Endothelial cell of umbilical vein (primary cell): ENCODE measurements at places on chromosomes 11 and 22. TPM values are rescaled to one million over a fixed set of nuclear protein-coding genes. Genes with fewer than 3 reads are reported as not detected.

The OR5B21 gene
- not detected in 2 replicates for total RNA-seq

The RASL10A gene
- 1.3 and 1.9 TPM in 2 replicates for total RNA-seq

The SIRT3 gene
- 12.0 and 14.9 TPM in 2 replicates for total RNA-seq

The VSIG2 gene
- total RNA-seq, result 3.6 and 7.0 TPM in 2 replicates

The NUP160 gene
- 35.1 and 39.6 TPM in 2 replicates for total RNA-seq

The OR8G1 gene
- not detected in 2 replicates for total RNA-seq

The FLRT1 gene
- not detected in 2 replicates for total RNA-seq

The AIP gene
- total RNA-seq, result 46.3 and 46.5 TPM in 2 replicates

The KRTAP5-9 gene
- total RNA-seq, result 0.30 TPM in 1 of 2 replicates, not detected in the other

The ATL3 gene
- total RNA-seq, result 70.0 and 70.2 TPM in 2 replicates

The CDC45 gene
- total RNA-seq, result 40.6 and 44.7 TPM in 2 replicates

- peak; percentile 32 for DNase-seq
- no peaks in the 10 kb centered on the region for H3K36me3 ChIP-seq
- H3K27me3 ChIP-seq, result peaks cover 37% of the 10 kb centered on the region
- no peak overlapping the region for H3K27ac ChIP-seq
- H3K4me3 ChIP-seq, result peak overlapping the region; percentile 63
These were observed 726 bp downstream of the PKNOX2 start for GRCh38 chr11:125165111-125165842.

GRCh38 chr11:111319296-111319695 lies 20.9 kb downstream of the POU2AF3 start:
- H3K4me1 ChIP-seq, result no peaks in the 10 kb centered on the region
- H3K36me3 ChIP-seq, result no peaks in the 10 kb centered on the region
- H3K27ac ChIP-seq, result no peak overlapping the region
- H3K27me3 ChIP-seq, result no peaks in the 10 kb centered on the region
- DNase-seq, result no peak

- H3K36me3 ChIP-seq, result no peaks in the 10 kb centered on the region
- DNase-seq, result no peak
- no peak overlapping the region for H3K4me3 ChIP-seq
- no peak overlapping the region for H3K27ac ChIP-seq
- H3K27me3 ChIP-seq, result no peaks in the 10 kb centered on the region
- H3K4me1 ChIP-seq, result no peaks in the 10 kb centered on the region
These were observed 9.6 kb downstream of the BACE1-AS start for GRCh38 chr11:117300773-117301172.

GRCh38 chr11:131193031-131193501 lies 177.3 kb upstream of the NTM start:
- no peaks in the 10 kb centered on the region for H3K36me3 ChIP-seq
- H3K4me1 ChIP-seq, result no peaks in the 10 kb centered on the region
- no peak overlapping the region for H3K4me3 ChIP-seq
- DNase-seq, result no peak

DNA sequence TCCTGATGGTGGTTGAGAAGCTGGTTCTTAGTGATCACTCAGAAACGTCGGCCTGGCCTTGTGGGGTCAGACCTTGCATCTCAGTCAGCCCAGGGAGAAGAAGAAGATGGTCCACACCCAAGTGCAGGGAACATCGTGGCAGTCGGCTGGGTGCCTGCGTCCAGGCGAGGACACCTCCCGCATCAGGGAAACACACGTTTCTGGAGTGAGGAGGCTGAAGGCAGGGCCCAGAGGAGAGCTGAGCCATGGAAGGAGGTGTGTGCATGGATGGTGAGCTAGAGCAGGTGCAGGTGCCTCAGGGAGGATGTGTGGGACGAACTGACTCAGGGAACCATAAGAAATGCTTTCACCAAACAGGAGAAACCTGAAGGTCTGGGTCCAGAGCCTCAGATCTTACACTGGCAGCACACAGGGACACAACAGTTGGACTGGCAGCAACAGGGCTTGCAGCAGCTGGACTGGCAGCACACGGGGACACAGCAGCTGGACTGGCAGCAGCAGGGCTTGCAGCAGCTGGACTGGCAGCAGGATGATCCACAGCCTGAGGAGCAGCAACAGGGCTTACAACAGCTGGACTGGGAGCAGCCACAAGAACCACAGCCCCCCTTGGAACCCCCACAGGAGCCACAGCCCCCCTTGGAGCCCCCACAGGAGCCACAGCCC lies 632 bp downstream of the KRTAP5-2 start:
- H3K27ac ChIP-seq, result no peak overlapping the region
- H3K4me3 ChIP-seq, result no peak overlapping the region
- DNase-seq, result no peak

DNA sequence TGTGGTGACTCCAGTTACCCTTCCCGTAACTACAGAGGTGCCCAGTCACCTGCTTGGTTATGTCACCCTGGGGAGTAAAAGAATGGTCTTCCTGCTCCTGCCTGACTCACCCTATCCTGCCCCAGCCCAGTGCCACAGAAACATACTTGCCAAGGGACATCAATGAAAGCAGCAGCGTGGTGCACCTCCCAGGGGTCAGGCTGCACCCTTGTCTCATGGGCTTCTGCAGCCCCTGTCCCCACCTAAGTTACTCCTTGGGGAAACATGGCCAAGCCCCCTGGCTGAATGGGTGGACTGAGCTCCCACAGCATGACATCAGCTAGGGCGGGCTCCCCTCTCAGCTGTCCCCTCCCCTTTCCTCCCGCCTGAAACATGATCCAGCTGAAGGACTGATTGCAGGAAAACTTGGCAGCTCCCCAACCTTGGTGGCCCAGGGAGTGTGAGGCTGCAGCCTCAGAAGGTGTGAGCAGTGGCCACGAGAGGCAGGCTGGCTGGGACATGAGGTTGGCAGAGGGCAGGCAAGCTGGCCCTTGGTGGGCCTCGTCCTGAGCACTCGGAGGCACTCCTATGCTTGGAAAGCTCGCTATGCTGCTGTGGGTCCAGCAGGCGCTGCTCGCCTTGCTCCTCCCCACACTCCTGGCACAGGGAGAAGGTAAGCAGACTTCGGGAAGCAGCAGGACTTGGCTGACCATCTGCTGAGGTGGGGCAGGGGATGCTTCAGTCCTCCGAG lies at the start of gene HTR3A:
Gene HTR3A, plus strand, starts transcription at position 368 of the 730 bp plus-strand sequence. Its CDS starts 218 bp downstream, at position 586.
- no peaks in the 10 kb centered on the region for H3K36me3 ChIP-seq
- peak; percentile 57 for DNase-seq
- peaks cover 9% of the 10 kb centered on the region for H3K27me3 ChIP-seq

- H3K36me3 ChIP-seq, result no peaks in the 10 kb centered on the region
- no peaks in the 10 kb centered on the region for H3K4me1 ChIP-seq
- H3K4me3 ChIP-seq, result no peak overlapping the region
- no peak for DNase-seq
- H3K27ac ChIP-seq, result no peak overlapping the region
- no peaks in the 10 kb centered on the region for H3K27me3 ChIP-seq
These were observed 220.0 kb downstream of the INSC start for GRCh38 chr11:15334766-15335165.

GRCh38 chr11:108593214-108593922 lies at the start of gene EXPH5:
EXPH5 (minus strand) TSS chr11:108593768; CDS start chr11:108593536, 232 bp downstream.
- H3K27ac ChIP-seq, result no peak within 1 kb of the TSS
- peak within 1 kb of the TSS; percentile 81 for H3K4me3 ChIP-seq
- H3K4me1 ChIP-seq, result peaks cover 3% of the 10 kb centered on the region
- peak; percentile 80 for DNase-seq
- peaks cover 35% of the 10 kb centered on the region for H3K27me3 ChIP-seq

DNA sequence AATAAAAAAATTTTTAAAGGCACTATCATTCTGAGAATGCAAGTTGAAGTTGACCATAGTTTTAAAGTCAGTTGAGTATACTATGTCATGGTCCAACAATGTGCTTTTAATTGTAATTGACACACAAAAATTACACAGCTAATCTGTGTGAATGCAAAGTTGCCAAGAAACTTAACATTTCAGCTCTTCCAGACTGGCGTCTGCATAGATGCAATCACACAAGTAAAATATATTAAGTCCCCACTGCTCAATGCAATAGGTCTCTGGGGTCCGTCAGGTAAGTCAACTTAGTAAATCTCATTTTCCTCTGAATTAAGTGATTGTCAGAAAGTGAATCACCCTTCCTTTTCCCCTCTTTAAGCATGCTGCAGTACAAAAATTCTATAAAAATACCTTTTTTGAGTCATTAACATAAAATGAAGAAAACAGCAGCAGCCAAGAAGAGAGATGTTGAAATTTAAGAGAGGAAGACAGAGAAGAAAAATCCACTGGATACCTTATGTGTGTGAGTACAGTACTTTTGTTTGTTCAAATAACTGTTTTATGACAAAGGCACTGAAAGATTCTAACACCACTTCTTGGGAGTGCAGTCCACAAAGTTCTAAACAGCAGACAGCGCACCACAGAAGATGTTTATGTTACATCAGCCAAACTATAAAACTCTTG lies 5.1 kb downstream of the FZD4 start:
- H3K27me3 ChIP-seq, result no peaks in the 10 kb centered on the region
- H3K27ac ChIP-seq, result peak overlapping the region; percentile 8
- peaks cover 25% of the 10 kb centered on the region for H3K36me3 ChIP-seq
- peak overlapping the region; percentile 58 for H3K4me3 ChIP-seq
- peak; percentile 42 for DNase-seq

DNA sequence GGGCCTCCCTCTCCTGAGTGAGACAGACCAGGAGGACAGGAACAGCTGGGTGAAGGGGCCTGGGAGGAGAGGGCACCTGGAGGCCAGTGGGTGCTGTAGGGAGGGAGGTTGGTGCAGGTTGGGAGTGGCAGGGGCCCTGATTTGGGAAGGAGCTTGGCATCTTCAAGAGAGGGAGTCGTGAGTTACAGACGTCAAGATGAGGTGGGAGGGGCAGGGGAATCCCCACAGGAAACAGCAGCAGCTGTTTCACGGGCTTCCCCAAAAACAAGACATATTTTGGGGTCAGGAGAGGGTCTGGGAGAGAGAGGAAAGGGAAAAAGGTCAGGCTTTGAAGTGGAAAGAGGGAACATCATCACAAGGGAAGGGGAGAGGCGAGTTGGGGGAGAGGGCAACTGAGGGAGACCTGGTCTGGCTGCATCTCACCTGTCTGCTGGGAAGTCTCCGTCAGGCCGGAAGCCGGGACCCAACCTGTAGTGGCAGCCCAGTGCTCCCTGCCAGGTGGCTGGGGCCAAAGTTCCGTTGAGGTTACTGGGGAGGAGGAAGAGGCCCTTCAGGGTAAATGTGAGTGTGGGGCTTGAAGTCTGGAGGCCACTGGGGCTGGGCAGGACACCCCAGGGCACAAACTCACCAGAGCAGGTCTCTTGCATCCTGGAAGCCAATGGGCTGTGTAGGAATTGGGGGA lies 4.4 kb downstream of the NAALADL1 start:
- DNase-seq, result no peak
- no peaks in the 10 kb centered on the region for H3K27me3 ChIP-seq
- H3K27ac ChIP-seq, result no peak overlapping the region
- H3K4me1 ChIP-seq, result no peaks in the 10 kb centered on the region
- H3K36me3 ChIP-seq, result no peaks in the 10 kb centered on the region
- no peak overlapping the region for H3K4me3 ChIP-seq

DNA sequence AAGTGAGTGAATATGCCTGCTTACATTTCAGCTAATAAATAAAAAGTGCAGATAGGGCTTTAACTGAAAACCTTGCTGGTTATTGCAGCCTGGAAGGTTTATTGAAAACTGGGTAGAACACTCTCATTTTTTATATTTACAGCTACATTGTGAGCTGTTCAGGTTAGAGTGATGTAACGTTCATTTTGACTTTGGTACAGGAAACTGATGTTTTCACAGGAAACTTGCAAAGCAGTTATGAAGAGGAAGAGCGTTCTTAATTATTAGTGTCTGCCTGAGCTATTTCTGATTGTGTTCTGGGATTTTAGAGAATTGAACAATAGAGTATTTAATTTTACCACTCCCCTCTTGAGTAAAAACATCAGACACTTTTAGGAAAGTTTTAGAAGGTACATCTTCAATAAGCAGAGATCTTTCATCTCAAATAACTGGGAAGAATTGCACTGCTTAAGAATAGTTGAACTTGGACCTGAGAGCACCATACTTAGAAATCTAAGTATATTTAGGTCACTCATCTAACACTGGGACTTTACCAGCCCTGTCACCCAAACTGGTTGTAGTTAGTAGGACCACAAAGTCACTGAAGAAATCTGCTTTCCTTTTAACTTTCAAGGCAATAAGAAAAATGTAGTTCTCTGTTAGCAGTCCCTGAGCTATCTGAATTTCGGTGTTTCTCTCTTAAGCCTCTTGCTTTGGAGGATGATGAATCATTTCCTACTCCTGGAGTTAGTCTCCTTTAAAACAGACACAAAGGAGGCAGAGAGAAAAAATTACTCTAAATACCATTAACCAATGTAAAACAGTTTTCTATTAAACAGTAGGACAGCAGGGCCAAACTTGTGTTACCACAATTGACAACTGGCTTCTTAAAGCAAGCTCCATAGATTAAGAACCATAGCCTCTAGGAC lies 128.6 kb upstream of the DDI1 start:
- H3K27me3 ChIP-seq, result no peaks in the 10 kb centered on the region
- peak overlapping the region; percentile 58 for H3K4me3 ChIP-seq
- peak overlapping the region; percentile 96 for H3K27ac ChIP-seq

GRCh38 chr11:1938343-1939005 lies 8.7 kb upstream of the MRPL23 start:
- H3K36me3 ChIP-seq, result no peaks in the 10 kb centered on the region
- no peak for DNase-seq
- H3K4me1 ChIP-seq, result no peaks in the 10 kb centered on the region
- H3K4me3 ChIP-seq, result no peak overlapping the region

DNA sequence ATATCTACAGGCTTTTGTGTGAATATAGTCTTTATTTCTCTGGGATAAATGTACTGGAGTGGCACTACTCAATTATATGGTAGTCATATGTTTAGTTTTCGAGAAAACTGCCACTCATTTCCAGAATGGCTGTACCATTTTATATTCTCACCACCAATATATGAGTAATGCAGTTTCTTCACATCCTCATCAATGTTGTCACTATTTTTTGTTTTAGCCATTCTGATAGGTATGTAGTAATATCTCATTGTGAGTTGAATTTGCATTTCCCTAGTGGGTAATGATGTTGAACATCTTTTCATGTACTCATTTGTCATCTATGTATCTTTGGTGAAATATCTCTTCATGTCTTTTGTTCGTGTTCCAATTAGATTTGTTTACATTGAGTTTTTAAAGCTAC lies 18.0 kb downstream of the ACRV1 start:
- H3K27ac ChIP-seq, result no peak overlapping the region
- H3K4me3 ChIP-seq, result no peak overlapping the region
- no peaks in the 10 kb centered on the region for H3K27me3 ChIP-seq
- DNase-seq, result no peak

- no peak for DNase-seq
- H3K4me3 ChIP-seq, result no peak overlapping the region
- no peaks in the 10 kb centered on the region for H3K27me3 ChIP-seq
- no peak overlapping the region for H3K27ac ChIP-seq
These were observed 45.3 kb downstream of the MN1 start for GRCh38 chr22:27756212-27756660.
